Activated B cell treated with CpG ODN at 0.5 μM for 24 hours (primary cell): ENCODE measurements at places on chromosomes 11 and 22.

DNA sequence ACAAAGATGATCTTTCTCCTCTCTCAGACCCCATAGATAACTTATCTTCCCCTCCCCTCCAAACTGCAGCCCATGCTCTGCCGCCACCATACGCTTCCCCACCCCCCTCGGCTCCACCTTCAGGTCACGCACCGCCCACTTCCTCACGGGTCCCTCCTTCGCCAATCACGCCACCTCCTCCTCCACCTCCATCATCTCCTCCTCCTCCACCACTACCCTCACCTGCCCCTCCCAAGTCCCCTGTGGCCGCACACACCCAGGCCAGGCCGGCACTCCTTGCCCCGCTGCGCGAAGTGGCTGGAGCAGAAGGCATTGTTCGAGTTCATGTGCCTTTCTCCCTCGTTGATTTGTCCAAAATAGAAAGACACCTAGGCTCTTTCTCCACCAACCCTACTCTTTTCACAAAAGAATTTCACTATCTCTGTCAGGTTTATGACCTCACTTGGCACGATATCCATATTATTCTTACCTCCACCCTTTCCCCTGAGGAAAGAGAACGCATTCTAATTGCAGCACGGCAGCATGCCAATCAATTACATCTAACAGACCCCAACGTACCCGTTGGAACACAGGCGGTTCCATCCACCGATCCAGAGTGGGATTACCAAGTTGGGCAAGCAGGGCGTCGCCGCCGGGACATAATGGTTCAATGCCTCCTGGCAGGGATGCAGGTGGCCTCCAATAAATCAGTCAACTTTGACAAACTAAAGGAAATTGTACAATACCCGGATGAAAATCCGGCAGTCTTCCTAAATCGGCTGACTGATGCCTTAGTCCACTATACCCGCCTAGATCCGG lies 12.3 kb upstream of the OR56A3 start:
- H3K27ac ChIP-seq: no peak overlapping the region
- DNase-seq: no peak
- no peaks in the 10 kb centered on the region for H3K4me1 ChIP-seq

- DNase-seq: no peak
- H3K27me3 ChIP-seq: no peaks in the 10 kb centered on the region
- H3K27ac ChIP-seq: no peak overlapping the region
- no peak overlapping the region for H3K4me3 ChIP-seq
- H3K4me1 ChIP-seq: peaks cover 12% of the 10 kb centered on the region
These were observed 13.3 kb upstream of the MICALL1 start for GRCh38 chr22:37892566-37893335.

- no peaks in the 10 kb centered on the region for H3K4me1 ChIP-seq
- DNase-seq: no peak
- H3K4me3 ChIP-seq: no peak overlapping the region
- H3K36me3 ChIP-seq: no peaks in the 10 kb centered on the region
- H3K27me3 ChIP-seq: no peaks in the 10 kb centered on the region
These were observed 769.5 kb upstream of the LUZP2 start for GRCh38 chr11:23727387-23727786.

DNA sequence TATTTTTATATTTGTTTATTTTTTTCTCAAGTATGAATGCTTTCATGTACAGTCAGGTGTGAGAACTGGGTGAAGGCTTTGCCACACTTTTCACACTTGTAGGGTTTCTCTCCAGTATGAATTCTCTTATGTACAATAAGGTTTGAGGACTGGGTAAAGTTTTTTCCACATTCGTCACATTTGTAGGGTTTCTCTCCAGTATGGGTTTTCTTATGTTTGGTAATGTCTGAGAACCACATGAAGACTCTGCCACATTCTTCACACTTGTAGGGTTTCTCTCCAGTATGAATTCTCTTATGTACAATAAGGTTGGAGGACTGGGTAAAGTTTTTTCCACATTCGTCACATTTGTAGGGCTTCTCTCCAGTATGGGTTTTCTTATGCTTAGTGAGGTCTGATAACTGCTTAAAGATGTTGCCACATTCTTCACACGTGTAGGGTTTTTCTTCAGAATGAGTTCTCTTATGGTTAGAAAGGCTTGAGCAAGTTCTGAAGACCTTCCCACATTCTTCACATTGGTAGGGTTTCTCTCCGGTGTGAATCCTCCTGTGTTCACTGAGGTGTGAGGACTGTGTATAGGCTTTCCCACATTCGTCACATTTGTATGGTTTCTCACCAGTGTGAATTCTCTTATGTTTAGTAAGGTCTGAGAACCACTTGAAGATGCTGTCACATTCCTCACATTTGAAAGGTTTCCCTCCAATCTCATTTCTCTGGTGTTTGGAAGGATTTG lies 19.7 kb downstream of the ZNF195 start:
- H3K36me3 ChIP-seq: peaks cover 79% of the 10 kb centered on the region
- no peak overlapping the region for H3K27ac ChIP-seq
- H3K4me3 ChIP-seq: no peak overlapping the region
